Stimulated activated CD8-positive, alpha-beta memory T cell treated with anti-CD3 and anti-CD28 coated beads, Interleukin-15, amount 100 ng/mL, for 48 hours (primary cell): ENCODE measurements at places on chromosomes 7 and 10.

DNA sequence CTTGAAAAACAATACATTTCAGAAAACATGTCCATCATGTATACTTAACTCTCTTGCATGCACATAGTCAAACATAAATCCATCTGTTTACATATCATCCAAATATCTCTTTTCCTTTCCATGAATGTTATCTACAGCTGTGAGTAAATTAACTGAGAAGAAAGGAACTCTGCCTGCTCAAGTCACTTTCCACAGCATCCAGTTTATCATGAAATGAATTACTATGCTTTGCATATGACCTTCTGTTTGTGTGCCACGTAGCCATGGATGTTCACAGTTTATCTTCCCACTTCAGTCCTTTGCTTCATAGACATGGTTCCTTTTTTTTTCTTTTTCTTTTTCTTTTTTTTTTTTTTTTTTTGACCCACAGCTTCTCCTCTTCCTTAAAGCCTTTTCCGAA is 39.6 kb downstream of the BZW2 start:
- no peak for DNase-seq

DNA sequence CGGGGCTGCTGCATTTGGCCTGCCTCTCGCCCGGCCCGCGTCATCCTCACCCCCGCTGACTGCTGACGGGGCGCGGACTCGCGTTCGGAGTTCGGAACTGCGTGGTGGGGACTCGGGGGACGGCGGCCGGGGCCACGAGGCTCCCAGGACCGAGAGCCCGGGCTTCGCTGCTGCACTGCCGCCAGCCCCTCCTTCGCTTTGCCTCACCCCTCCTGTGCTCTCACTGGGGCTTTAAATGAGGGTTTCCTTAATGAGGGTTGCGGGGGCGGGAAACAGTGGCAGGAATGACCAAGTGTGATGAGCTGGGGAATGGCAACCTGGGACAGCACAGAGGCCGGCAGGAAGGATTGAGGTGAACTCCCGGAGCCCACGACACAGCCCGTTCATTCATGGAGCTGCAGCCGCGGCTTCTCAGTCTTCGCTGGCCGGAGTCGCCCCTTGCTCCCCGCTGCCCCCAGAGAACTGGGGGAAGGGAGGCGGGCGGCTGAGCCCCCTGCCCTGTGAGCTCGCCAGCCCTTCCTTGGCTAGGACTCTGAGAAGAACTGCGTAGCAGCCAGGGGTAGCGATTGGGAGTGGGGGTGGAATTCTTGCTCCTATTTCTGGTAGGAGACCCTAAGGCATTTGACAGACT is 1.5 kb upstream of the LRRC4 start:
- no peak for DNase-seq

GRCh38 chr10:84632866-84633265 is 304.5 kb downstream of the CCSER2 start:
- no peak for DNase-seq

GRCh38 chr10:13475124-13475523 is 53.7 kb downstream of the BEND7 start:
- DNase-seq: no peak

- no peak for DNase-seq
Measured at GRCh38 chr7:157432957-157433576, 96.3 kb downstream of the DNAJB6 start.

- DNase-seq: no peak
Measured at GRCh38 chr10:26318672-26319071, 102.1 kb downstream of the GAD2 start.

GRCh38 chr10:101624526-101625102 is 36.5 kb downstream of the DPCD start:
- no peak for DNase-seq

- DNase-seq: no peak
Measured at GRCh38 chr10:89296220-89296648, 5.6 kb upstream of the IFIT2 start.

DNA sequence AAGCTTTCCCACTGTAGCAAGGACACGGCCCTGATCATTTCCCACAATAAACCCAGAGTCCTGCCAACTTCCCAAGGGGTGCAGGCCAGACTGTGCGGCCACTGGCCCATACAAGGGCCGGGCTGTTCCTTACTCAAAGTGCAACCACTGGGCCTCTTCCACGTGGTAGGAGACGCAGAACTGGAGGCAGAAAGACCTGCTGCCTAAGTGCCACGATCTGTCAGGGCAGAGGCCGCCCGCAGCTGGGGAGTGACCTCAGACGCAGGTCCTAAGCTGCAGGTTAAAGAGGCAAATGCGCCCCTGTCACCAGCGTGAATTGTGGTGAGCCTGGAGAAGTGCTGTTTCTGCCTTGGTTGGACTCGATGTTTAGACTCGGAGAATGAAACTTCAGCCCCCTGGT is 26.2 kb downstream of the GPER1 start:
- no peak for DNase-seq

GRCh38 chr10:88012641-88013040 is 149.2 kb downstream of the PTEN start:
- DNase-seq: no peak

GRCh38 chr7:18400726-18401125 is 94.8 kb upstream of the HDAC9 start:
- DNase-seq: no peak
